ENCODE measurements at places on chromosomes 2 and 18.
A peak's percentile ranks its signal among the peaks of the same experiment; 100 is the strongest.

DNA sequence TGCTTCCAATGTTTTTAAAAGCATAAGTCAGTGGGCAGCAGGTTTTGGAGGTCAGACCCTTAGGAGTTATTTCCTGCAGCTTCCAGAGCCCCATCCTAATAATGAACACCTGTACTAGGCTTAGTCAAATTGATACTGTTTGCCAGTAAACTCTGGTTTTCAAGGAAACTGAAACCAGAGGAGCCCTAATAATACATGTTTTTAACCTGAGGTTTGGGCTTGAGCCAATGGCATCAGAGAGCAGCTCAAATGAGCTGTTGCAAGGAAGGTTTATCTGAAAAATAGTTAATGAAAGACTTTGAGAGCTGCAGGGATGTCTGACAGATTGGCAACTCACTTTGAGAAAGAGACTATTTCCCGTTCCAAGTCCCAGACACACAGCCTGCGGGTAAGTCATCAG lies 54.6 kb downstream of the DCC start:
- no peak for DNase-seq

DNA sequence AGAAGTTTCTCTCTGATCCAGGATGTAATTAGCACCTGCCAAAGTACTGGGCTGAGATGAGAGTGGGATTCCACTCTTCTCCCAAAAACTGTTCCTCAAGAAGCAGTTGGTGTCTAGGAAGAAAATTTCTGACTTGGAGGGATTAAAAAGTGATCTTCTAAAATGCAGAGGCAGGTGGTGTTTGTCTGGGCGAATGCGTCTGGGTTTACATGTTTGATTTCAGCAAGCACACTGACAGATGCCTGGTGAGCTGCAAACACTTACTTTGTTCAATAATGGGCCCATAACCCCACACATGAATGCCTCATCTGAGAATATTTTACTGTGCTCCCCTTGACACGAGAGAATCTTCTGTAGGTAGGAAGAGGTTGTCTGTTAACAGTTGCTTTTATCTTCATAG lies 24.3 kb upstream of the KCNF1 start:
- DNase-seq, result no peak

DNA sequence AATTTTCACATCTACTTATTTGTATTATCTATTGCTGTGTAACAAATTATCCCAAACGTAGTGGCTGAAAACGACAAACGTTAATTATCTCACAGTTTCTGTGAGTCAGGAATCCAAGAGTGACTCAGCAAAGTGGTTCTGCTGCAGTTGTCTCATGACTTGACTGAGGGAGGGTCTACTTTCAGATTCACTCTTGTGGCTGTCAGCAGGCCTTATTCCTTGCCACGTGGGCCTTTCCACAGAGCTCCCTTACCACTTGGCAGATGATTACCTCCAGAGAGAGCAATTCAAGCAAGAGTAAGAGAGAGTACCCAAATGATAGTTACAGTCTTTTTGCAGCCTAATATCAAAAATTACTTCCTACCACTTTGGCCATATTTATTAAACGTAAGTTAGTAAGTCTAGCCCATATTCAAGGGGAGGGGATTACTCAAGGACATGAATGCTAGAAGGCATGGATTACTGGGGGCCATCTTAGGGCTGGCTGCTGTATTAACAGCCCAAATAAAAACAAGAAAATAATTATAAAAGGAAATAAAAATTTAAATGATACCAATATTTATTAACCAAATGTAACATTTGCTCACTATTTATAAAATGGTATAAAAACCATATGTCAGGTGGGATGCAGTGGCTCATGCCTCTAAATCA lies 48.7 kb upstream of the NBEAL1 start:
- no peak for DNase-seq

DNA sequence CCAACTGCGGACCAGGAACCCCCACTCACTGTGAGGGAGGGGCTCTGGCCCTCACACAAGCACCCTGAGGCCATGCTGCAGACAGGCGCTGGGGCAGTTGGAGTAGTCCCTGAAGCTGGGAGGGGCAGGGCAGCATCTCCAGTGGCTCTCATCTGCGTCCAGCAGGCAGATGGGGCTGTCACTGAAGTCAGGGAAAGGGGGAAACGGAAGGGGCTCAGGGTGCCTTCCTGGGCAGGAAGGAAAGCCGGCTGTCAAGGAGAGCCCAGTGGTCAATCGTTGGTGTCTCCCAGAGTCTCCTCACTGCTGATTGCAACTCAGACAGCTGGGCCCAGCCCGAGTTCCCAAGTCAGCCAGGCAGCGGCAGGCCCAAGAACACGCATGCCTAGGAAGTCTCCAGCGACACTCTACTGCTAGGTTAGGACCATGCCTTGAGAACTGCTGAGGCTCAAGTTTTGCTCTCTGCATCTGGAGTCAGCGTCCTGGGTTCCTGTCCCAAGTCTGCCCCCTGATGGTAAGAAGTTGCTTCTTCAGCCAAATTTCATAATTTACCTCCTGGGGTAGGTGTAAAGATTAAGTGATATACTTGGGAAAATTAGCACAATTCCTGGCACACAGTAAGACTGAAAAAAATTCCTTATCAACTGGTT lies 27.4 kb upstream of the NMUR1 start:
- peak; percentile 38 for DNase-seq

DNA sequence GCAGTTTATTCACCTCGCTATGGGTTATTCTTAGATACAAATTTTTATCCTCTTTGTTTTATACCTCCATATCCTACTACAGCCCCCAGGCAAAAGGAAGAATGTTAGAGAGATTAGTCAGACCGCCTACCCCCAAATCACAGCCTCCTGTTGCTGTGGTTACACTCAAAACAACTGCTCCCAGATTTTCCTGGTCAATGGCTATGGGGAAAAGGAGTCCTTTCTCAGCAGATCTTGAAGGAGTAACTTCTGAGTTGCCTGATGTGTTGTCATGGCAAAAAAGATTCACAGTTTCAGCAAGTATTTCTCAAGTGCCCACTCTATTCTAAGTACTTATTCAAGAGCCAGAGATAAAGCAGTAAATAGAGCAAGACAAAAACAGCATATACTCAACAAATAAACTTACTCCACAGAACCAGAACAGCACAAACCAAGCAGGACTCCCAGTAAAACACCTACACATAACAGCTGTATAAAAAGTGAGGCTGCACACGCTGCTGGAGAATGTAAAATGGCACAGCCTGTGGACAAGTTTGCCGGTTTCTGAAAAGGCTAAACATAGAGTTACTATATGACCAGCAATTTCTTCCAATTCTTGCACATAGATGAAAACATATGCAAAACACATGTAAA lies 104.8 kb downstream of the NOL10 start:
- no peak for DNase-seq

GRCh38 chr18:49690312-49690711 lies 123.0 kb downstream of the ACAA2 start:
- no peak for DNase-seq

DNA sequence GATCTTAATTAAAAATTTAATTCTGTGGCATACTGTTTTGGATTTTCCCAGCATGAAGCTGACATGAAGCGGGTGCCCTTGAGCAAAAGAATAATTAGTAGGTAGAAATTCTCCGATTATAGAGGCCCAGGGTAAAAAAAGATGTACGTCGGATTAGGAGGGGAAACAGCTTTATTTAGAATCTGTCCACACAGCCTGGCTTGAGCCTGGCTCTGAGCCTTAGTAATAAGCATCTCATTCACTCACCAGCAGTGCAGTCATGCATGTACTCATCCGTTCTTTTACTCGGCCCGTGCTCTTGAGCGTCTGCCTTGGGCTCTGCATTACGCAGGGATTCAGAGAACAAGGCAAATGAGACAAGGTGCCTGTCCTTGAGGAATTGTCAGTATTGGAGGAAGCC lies 219.3 kb downstream of the AGAP1 start:
- no peak for DNase-seq

DNA sequence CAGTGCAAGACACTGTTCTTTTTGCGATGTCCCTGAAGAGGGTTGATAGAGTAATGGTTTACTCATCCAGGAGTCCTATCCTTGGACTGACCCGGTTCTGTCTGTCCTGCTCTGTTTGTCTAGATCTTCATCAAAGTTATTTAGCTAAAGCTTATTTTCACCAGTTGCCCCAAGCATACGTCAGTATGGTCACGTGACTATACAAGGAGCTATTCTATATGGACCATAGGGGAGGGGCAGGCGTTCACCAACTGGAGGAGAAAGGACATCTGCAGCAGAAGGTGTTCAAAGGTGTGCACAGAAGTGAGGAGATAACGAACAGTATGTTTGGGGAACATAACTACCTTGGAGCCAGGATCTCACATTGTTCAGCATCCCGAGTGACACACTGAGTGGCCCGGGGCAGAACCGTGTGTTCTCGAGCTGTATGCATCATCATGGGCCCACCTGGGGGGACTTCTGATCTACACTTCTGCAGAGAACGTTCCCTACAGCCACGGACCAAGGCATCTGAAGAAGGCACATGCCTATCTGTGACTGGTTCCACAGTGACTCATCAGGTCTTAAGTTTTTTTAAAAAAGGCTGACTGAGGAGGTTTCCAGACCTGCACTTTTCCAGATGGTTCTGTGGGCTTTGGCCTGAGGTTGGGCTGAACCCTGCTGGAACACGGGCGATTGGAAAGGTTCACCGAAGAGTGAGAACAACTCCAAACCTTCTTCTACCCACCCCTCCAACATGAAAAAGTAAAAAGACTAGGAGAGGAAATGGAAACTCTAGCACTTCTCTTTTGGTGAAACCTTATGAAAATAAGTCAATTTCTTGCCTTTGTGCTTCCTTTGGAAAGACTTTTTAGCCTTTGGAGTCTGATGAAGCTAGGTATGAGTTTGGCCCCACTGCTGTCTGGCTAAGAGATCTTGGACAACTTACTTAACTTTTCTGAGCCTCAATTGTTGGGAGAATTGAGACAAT lies 68.6 kb upstream of the YWHAQ start:
- no peak for DNase-seq

- no peak for DNase-seq
Measured at GRCh38 chr18:48479531-48479930, 59.3 kb upstream of the CTIF start.

DNA sequence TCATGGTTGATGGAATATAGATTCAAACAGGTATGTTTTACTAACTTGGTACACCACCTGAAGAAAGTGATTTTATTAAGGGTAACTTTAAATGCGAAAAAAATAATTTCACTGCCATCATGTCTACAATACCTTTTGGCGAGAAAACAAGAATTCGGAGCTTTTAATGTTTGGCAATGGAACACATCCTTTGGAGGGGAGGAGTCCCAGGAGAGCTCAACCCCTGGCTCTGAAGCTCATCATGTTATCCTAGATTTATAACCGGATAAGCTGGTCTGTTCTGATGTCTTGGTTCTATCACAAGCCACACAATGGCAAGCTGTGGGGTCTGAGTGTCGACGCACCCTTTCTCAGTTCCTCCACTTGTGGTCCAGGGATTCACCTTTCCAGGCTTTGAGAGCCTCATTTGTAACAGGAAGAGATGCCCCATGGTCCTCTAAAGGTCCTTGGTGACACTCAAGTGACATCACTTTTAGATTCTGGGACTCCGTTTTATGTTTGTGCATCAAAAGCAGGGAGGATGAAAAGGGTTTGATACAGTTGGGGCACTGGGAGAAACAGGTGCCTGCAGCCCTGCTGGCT lies 172.7 kb downstream of the BCL2 start:
- no peak for DNase-seq

DNA sequence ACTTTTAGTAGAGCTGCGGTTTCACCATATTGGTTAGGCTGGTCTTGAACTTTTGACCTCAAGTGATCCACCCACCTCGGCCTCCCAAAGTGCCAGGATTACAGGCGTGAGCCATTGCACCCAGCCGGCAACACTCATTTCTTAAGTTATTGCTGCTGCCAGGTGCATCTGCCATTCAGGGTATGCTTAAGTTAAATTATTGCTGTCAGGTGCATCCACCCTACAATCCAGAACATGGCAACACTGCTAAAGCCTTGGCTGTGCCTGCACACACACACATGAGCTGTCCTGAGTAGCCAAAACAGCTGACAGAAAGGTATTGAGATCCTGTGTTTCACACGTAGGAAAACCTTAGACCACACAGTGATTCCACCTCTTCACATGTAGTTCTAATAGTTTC lies 148.2 kb downstream of the FAM161A start:
- DNase-seq, result no peak

GRCh38 chr18:63603772-63604171 lies 16.6 kb downstream of the SERPINB13 start:
- DNase-seq, result no peak

GRCh38 chr2:31203916-31204315 lies 13.4 kb downstream of the CAPN14 start:
- no peak for DNase-seq

- DNase-seq, result no peak
Measured at GRCh38 chr18:66872277-66872676, 268.4 kb upstream of the CDH19 start.

GRCh38 chr2:180709392-180710145 lies 270.8 kb upstream of the UBE2E3 start:
- DNase-seq, result no peak

GRCh38 chr2:228689053-228689452 lies 507.6 kb upstream of the SPHKAP start:
- no peak for DNase-seq

GRCh38 chr2:18907508-18907907 lies 318.1 kb upstream of the NT5C1B start:
- no peak for DNase-seq

GRCh38 chr2:230885463-230886130 lies 20.9 kb downstream of the ITM2C start:
- DNase-seq, result no peak

GRCh38 chr2:179861027-179861415 lies 391 bp downstream of the ZNF385B start:
- DNase-seq, result no peak

DNA sequence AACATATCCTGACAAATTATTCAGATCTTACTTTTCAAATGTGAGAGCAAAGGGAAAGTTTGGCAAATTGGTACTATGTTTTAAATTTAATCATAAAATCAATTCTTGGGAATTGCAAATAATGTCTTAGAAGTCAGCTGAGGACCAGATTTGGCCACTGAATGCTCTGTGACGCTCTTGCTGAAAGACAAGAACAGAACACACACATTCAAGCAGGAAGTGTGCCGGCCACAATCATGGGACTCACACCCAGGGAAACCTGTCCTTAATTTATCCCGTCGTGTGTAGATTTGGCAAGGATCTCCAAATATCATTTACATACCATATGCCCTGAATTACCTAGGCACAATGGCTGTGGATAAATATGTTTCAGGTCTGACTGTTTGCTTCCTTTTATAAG lies 253.1 kb downstream of the TCF4 start:
- DNase-seq, result no peak

GRCh38 chr2:25311865-25312575 lies 29.7 kb downstream of the DNMT3A start:
- DNase-seq, result no peak

- no peak for DNase-seq
Measured at GRCh38 chr2:179106342-179106675, 56.4 kb upstream of the CCDC141 start.

DNA sequence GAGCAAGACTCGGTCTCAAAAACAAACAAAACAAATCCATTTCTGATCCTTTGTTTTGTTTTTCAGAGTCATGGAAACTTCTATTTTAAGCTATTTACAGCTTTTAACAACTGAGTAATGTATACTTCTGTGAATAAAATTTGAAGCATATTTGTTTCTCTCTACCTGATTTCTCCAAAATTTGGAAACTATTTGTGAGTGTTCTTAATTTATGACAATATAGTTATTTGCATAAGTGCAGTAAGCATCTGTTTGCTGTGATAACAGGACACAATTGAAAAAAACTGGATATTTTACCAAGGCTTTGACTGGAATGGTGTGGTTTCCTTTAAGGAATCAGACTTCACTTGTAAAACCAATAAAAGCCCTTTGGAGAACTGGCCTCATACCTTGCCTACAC lies 53.3 kb upstream of the GULP1 start:
- DNase-seq, result no peak

GRCh38 chr2:118720866-118721265 lies 126.6 kb downstream of the EN1 start:
- DNase-seq, result no peak

GRCh38 chr2:39666491-39667101 lies 879 bp downstream of the TMEM178A start:
- DNase-seq, result no peak

All from stimulated activated CD4-positive, alpha-beta T cell treated with anti-CD3 and anti-CD28 coated beads, Interleukin-12 subunit alpha, Interleukin-12 subunit beta, amount 100 ng/mL, for 4 hours (primary cell).